ENCODE measurements at places on chromosomes 11 and 22. TPM values are rescaled to one million over a fixed set of nuclear protein-coding genes. Genes with fewer than 3 reads are reported as not detected.
A peak's percentile ranks its signal among the peaks of the same experiment; 100 is the strongest.

OR51E2 gene
- not detected for polyA plus RNA-seq

VSTM5 gene
- polyA plus RNA-seq, result not detected

ARHGAP8 gene
- polyA plus RNA-seq, result not detected

CALCA gene
- not detected for polyA plus RNA-seq

- peak overlapping the region; percentile 91 for H3K27ac ChIP-seq
- peak overlapping the region; percentile 86 for H3K4me3 ChIP-seq
- H3K36me3 ChIP-seq, result no peaks in the 10 kb centered on the region
- peak; percentile 97 for DNase-seq
- peaks cover 12% of the 10 kb centered on the region for H3K4me1 ChIP-seq
Observed at GRCh38 chr11:819943-820649, 1.4 kb downstream of the PNPLA2 start.

DNA sequence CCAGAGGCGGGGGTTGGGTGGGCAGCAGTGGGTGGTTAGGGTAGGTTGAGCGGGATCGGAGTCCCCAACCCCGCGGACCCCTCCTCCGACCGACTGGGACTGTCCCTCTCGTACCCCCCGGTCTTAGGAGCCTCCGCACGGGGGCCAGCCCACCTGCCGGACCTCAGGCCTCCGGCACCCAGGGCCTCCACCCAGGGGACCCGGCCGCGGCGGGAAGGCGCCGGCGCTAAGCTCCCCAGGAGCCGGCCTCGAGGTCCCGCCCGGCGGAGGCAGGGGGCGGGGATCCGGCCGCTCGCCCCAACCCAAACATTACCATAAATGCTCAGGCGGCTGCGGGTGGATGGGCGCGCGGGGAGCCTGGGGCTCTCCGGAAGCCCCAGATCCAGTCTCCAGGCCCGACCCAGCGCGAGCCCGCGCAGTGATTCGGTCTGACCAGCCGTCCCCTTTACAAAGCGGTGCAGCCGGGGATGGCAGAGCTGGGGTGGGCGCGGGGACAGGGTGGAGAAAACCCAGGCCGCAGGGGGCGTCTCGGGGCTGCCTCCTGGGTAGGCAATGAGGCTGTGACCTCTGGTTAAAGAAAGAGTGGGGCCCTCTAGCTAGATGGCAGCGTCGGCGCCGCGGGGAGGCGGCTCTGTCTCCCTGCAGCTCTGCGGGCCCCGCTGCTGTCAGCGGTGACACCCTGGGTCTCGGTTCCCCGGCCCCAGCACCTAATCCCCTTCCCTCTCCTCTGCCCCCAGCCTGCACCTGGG lies 4.0 kb upstream of the MCAM start:
- H3K27me3 ChIP-seq, result no peaks in the 10 kb centered on the region
- peak overlapping the region; percentile 70 for H3K27ac ChIP-seq
- H3K36me3 ChIP-seq, result no peaks in the 10 kb centered on the region

- DNase-seq, result no peak
- H3K4me1 ChIP-seq, result no peaks in the 10 kb centered on the region
- H3K27ac ChIP-seq, result no peak overlapping the region
- no peaks in the 10 kb centered on the region for H3K27me3 ChIP-seq
- H3K4me3 ChIP-seq, result no peak overlapping the region
Observed at GRCh38 chr11:36073411-36074203, 129.7 kb downstream of the LDLRAD3 start.

All from naive thymus-derived CD4-positive, alpha-beta T cell (primary cell).